ENCODE measurements at places on chromosomes 5 and 9. TPM values are rescaled to one million over a fixed set of nuclear protein-coding genes. Genes with fewer than 3 reads are reported as not detected.
A peak's percentile ranks its signal among the peaks of the same experiment; 100 is the strongest.

- DNase-seq: peak; percentile 48
Observed at GRCh38 chr9:37466037-37466709, 923 bp upstream of the ZBTB5 start.

Gene C1QTNF3
- 2.0 TPM for total RNA-seq

Gene SAXO1
- total RNA-seq: not detected

Gene DMRT2
- 2.6 TPM for total RNA-seq

GRCh38 chr9:123927625-123928532 is 2.0 kb downstream of the DENND1A start:
- DNase-seq: no peak

Gene PCDHB3
- total RNA-seq: 1.4 TPM

Gene ACER2
- total RNA-seq: 38.1 TPM

DNA sequence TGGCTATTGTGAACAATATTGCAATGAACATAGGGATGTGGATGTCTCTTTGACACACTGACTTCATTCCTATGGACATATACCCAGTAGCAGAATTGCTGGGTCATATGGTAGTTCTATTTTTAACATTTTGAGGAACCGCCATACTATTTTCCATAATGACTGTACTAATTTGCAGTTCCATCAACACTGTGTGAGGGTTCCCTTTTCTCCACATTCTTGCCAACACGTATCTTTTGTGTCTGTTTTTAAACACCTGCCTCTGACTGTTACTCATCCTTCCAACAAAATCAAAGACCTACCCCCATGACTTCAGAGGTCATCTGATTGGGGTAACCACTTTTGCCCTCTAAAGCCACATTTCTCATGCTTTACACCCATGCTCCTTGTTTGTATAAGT is 133.5 kb downstream of the MED27 start:
- DNase-seq: no peak

Gene IFNA14
- total RNA-seq: not detected

Gene HAVCR2
- total RNA-seq: 20.5 TPM

Gene SHOC1
- not detected for total RNA-seq

DNA sequence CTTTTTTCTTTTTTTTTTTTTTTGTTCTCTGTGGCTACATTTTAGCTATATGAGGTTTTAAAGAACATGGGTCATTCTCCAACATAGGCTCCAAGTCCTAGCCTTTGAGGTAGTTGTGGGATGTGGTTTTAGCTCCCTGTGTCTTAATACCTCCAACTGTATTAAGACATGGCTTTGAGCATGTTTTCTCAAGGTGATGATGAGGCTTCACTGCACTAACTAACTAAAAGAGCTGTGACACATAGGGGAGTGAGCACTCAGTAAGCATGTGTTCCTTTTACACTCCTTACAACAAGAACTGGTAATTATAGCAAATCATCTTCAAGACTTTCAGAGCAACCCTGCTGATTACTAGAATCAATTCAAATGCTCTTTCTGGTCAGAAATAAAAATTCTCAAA is 333.6 kb upstream of the CCNH start:
- no peak for DNase-seq

GRCh38 chr5:127757576-127757975 is 54.4 kb downstream of the CCDC192 start:
- DNase-seq: no peak

Gene FOXI1
- not detected for total RNA-seq

- DNase-seq: no peak
Observed at GRCh38 chr5:44389090-44389822, at the start of gene FGF10. Gene FGF10, minus strand, starts transcription at chr5:44389420. Its CDS starts 738 bp downstream, at chr5:44388682.

Gene ARL10
- 4.2 TPM for total RNA-seq

Gene PDE6A
- not detected for total RNA-seq

DNA sequence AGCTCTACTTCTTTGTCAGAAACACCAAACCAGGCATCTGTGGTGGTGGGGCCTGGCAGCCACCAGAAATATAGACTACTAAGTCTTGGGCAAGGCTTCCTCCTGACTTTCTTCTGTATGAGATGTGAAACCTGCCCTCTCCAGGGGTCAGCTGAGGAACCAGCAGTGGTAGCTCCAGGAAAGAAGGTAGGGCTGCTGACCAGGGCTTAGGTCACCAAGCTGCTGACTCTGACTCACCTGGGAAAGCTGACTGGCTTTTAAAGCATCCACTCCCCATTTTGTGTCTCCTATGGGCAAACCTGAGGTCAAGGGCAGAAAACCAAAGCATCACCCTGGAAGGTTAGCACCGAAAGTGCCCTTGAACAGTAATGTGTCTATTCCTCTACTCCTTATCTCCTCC is 10.4 kb upstream of the SH3TC2 start:
- DNase-seq: no peak

- DNase-seq: no peak
Observed at GRCh38 chr5:41708604-41708940, 161.7 kb downstream of the OXCT1 start.

Gene RANBP17
- 3.6 TPM for total RNA-seq

GRCh38 chr5:151144275-151144674 is 13.3 kb downstream of the ANXA6 start:
- no peak for DNase-seq

Gene GZMA
- 1.8 TPM for total RNA-seq

GRCh38 chr5:176436656-176437055 is 11.5 kb upstream of the FAF2 start:
- DNase-seq: no peak

DNA sequence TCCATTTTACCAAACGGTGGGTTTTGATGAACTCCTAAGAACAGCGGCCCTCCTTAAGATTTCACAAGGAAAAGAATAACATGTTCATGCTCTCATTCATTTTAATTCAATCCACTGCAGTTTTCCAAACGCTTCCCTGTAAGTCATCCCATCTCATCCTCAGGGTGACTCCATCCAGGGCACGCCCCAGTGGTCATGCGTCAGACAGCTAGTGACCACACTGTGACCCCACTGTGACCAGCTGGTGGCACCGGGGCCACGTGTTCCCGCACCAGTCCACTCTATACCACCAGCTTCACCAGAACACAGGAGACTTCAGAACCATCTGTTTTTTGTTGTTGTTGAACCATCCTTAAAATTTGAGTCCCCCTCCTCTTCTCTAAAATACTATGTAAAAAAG is 14.3 kb downstream of the ATPSCKMT start:
- DNase-seq: no peak

GRCh38 chr5:146565764-146566367 is 49.9 kb upstream of the GPR151 start:
- peak; percentile 23 for DNase-seq

Data from omental fat pad (tissue), 4 donors.